ENCODE measurements at places on chromosomes 3 and 15.

DNA sequence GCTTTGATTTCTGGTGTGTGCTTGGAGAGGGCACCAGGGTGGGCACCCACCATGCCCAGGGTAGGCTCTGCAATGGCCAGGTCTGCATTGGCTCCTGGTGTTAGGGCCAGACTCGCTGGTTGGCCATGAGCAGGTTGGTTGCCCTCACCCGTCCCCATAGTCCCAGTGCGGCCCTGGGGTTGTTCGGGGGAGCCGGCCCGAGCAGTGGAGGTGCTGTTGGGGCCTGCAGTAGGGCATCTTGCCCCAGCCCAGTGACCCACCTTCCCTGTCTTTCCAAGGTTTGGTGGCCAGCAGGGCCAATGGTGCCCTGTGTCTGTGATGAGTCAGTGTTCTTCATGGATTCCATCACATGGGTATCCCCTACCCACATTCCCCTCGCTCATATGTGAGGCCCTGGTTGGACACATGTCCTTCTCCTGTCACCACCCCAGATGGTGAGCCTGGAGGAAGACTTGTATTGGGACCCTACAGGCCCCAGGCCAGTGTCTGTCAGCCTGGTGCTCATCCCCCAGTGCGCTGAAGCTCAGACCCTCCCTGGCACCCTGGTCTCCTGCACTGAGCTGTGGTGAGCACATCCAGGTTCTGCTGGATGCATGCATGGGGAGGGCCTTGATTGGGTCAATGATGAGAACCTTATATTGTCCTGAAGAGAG is 190.1 kb downstream of the UBE3A start:
- no peak for DNase-seq

DNA sequence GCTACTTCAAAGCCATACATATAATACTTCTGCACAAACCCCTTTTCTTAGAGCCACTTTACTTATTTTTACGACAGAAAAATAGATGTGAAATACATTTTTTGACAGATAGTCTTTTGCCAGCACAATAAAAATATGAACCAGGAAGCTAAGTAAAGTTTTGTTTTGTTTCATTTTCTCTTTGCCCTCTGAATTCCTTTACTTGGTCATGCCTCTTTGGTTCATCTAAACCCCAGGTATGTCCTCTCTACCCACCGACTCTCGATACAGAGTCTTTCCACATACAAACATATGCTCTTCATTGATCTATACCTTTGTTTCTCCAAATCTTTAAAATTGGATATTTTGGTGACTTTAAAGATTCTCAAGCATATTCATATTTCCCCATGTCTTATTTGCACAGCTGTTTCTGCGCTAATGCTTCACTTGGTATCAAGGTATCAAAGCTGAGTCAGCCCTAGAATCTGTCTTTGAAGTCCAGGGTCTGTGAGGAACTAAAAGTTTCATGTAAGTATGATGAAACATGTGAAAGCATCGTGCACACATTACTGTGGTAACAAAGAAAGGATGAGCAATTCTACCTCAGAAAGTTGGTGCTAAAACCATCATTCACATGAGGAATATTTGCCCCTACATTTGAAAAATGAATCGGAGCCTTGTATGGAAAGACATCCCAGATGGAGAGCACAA is 845.4 kb downstream of the NAALADL2 start:
- DNase-seq: no peak

- DNase-seq: no peak
These were observed 73.5 kb upstream of the IQSEC1 start for GRCh38 chr3:13146643-13147143.

- no peak for DNase-seq
These were observed 13.4 kb downstream of the ANP32A start for GRCh38 chr15:68807249-68807648.

GRCh38 chr3:11665331-11665730 is 21.6 kb upstream of the VGLL4 start:
- no peak for DNase-seq

GRCh38 chr15:31153531-31153930 is 52.0 kb upstream of the TRPM1 start:
- no peak for DNase-seq

DNA sequence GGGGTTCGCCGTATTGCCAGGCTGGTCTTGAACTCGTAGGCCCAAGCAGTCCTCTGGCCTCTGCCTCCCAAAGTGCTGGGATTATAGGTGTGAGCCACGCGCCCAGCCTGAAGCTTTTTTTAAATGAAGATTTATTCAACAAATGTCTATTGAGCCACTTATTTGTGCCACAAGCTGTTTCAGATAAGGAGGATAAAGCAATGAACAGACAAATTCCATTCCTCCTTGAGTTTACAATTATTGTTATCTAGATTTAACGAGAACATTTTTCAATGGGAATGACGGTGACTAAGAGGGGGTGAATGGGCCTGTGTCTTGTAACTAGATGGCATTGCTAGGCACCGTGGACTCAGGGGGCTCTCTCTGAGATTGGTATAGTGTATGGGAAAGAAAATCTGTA is 10.2 kb downstream of the PPARG start:
- no peak for DNase-seq

GRCh38 chr15:31101262-31102038 is at the start of gene TRPM1:
Gene TRPM1 (minus strand): TSS chr15:31101725. CDS start chr15:31081355, 20,370 bp downstream.
- DNase-seq: no peak

GRCh38 chr3:45525920-45526203 is 68.7 kb upstream of the LIMD1 start:
- DNase-seq: no peak

GRCh38 chr15:64599716-64600115 is 139.3 kb downstream of the ZNF609 start:
- no peak for DNase-seq

All from activated CD4-positive, alpha-beta T cell treated with anti-CD3 and anti-CD28 coated beads, Interleukin-2, Interleukin-4, amounts not matched to agents 100 ng/mL and 50 ng/mL, durations not matched to agents 16 hours and 8 hours (primary cell).